ENCODE measurements at places on chromosomes 5 and 9.

GRCh38 chr9:89115426-89115825 lies 63.2 kb downstream of the SHC3 start:
- DNase-seq, result no peak

- DNase-seq, result peak; percentile 29
Observed at GRCh38 chr9:113963017-113963620, 87.0 kb downstream of the ZNF618 start.

GRCh38 chr9:126756238-126756637 lies 48.6 kb upstream of the ZBTB43 start:
- DNase-seq, result no peak

- DNase-seq, result no peak
Observed at GRCh38 chr9:8206720-8207119, 407.1 kb upstream of the DMAC1 start.

DNA sequence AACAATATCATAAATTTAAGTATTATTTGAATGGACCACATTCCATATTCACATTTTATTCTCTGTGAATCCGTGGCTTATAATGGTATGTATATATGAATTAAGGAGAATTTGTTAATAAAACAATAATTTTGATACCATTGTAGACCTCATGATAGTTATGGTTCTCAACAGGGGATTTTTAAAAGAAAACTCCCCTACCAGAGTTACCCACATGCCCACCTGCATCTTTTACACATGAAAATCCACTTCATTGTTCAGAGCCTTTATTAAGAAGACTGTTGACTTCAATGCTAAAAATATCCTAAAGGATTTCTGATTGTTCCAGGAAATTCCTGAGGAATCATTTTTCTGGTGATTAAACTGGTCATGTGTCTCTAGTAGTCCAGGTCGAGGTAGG lies 557.7 kb upstream of the MEF2C start:
- DNase-seq, result no peak

DNA sequence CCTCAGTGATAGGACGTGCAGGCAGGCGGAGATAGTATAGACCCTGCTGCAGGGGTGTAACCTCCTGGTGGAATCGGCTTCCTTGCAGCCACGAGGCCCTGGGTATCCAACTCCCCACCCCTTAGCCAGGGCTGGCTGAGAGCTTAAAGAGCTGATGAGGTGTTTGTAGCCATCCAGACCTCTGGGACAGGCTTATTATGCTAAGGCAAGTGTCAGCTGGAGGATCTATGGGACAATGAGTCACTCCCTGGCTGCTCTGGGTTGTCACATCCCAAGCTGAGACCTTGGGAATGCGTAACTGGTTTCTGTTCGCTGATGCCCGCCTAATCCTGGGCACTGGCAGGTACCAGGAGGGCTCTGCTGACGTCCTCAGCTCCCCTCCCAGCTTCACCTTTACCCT lies 38.9 kb downstream of the DAB2IP start:
- no peak for DNase-seq

DNA sequence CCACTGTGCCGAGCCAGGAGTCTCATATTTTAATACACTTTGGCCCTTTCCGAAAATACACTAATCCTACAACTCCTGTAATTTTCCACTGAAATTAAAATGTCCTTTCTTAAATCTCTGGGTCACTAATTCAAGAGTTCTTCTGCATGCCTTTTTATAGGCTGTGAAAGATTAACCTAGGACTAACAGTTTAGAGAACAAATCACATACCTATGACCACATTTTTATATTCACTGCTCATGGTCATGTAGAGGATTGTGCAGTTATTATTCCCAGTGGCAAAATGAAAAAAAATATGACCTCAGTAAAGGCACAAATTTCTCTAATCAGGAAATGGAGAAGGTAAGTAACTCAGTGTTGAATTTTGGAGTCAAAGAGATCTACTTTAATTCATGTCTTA lies 33.4 kb downstream of the SLCO4C1 start:
- no peak for DNase-seq

DNA sequence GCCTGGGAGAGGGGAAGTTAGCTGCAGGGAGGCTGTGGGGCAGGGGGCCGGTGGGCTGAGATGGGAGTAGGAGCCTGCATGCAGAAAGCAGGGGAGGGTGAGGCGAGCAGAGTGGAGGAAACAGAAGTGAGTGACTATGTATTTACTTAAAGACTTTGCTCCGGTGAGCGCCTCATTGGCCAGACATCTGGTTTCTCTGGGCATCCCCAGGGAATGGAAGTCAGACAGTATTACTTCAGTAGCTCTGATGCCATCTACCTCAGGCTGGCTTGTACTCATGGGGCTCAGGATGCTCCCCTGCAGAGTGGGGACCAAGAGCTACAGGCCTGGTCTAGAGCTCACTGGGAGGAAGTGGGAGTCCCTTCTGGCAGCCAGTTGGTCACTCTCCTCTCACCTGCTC lies 78.2 kb upstream of the ARAP3 start:
- DNase-seq, result no peak

All from natural killer cell (primary cell).